ENCODE measurements at places on chromosomes 6 and 20. TPM values are rescaled to one million over a fixed set of nuclear protein-coding genes. Genes with fewer than 3 reads are reported as not detected.

DNA sequence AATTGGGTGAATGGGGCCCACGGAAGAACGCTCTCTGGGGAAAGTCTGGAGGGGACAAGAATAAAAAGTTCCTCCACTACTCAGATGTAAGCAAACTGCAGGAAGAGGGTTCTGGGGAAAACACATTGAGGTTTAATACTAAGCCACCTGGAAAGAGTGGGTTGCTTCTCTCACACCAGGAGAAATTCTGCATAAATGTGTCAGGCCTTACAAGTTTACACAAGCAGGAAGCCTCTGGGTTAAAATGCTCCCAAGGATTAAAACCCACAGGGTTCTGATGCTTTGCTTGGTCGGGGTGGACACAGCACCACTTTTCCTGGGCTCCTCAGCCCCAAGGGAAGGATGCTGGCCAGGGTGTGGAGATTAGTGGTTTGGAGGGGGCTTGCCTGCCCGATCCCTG lies 122.1 kb upstream of the SLC22A23 start:
- ATAC-seq = no peak

DNA sequence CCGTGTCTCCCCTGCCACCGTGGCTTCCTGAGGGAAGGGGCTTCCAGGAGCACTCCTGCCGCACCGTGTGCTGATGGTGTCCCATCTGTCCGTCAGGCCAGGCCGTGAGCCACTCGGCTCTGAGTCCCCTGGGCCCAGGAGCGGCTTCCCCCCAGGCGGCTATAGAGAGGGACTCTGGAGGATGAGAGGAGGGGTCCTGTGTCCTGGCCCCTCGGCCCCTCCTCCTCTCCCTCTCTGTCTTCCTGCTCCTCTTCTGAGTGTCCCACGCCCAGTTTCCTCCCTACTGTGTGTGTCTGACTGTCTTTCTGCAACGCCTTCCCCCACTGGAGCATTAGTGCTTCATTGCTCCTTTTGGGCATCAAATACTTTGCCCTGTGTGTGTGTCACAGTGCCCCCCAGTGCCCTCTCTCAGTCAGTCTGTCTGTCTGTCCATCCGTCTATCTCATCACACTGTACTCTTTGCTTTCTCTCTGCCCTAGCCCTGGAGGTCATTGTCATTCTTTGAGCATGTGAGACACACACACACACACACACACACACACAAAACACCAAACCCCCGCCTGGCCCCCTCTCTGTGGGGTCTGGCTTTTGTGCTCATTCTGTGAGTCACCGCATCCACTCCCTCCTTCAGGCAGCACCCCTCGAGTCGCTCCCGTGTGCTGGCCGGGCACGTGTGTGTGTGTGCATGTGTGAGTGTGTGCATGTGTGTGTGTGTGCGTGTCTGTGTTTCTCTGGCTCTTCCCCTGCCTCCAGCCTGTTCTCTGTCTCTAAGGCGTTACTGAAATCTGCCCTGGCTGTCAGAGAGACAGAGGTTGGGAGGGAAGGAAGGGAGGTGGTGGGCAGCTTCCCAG lies 71.9 kb downstream of the SRC start:
- no peak for ATAC-seq

- ATAC-seq = no peak
Observed at GRCh38 chr6:30814146-30815040, 69.9 kb upstream of the DDR1 start.

DNA sequence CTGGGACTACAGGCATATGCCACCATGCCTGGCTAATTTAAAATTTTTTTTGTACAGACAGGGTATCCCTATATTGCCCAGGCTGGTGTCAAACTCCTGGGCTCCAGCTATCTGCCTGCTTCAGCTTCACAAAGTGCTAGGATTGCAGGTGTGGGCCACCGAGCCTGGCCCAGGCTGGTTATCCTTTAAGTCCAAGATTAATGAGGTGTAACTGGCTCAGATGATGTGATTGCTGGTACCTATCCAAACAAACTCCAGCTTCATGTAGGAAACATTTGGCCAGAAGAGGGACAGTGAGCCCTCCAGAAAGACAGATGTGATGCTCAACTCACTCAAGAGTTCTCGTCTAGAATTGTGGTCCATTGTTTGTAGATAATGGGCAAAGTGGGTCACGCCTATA lies 9.2 kb upstream of the ZNF318 start:
- ATAC-seq = no peak

- no peak for ATAC-seq
Observed at GRCh38 chr20:49210757-49211110, 8.5 kb upstream of the DDX27 start.

- ATAC-seq = no peak
Observed at GRCh38 chr6:153125032-153125431, 6.0 kb downstream of the RGS17 start.

DNA sequence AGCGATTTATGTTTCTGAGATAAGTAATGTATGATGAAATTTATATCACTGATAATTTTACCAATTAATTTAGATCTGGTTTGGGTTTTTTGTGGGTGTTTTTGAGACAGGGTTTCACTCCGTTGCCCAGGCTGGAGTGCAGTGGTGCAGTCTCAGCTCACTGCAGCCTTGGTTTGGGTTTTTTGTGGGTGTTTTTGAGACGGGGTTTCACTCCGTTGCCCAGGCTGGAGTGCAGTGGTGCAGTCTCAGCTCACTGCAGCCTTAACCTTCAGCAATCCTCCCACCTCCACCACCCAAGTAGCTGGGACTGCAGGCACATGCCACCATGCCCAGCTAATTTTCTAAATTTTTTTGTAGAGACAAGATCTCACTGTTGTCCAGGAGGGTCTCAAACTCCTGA lies 13.0 kb downstream of the MRS2 start:
- ATAC-seq = no peak

DNA sequence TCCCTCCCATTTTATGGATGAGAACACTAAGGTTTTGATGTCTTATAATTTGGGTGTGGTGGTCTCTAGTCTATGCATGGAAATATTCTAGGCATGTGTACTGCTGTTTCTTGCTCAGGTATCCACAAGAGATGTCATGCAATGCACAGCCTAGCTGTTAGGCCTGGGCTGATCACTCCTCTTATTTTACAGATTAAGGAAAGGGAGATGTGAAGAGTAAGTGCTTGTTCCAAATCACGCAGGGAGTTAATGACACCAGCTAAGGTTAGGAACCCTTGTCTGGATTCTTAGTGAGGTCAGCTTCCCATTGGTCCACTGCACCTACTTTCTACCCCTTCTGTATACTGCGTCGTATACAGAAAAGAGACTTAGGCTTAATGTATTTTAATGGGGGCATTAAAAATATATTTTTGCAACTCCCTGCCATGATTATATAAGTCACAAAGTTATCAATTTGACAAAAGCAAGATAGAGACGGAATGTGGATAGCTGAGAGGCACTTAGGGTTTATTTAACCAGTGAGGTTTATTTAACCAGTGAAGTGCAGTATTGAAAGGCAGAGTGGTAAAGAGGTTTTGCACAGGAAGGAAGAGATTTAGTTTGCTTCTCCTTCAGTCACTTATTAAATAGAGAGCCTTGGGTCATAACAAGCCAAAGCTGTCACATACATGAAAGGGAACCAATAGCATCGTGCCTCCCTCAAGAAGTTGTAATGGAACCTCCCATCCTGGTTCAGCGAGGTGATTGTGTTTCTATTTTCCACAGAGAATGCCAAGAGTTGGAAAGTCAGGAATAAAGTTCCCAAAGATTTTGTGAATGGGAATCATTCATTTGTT lies 95.0 kb upstream of the FAM184A start:
- no peak for ATAC-seq

DNA sequence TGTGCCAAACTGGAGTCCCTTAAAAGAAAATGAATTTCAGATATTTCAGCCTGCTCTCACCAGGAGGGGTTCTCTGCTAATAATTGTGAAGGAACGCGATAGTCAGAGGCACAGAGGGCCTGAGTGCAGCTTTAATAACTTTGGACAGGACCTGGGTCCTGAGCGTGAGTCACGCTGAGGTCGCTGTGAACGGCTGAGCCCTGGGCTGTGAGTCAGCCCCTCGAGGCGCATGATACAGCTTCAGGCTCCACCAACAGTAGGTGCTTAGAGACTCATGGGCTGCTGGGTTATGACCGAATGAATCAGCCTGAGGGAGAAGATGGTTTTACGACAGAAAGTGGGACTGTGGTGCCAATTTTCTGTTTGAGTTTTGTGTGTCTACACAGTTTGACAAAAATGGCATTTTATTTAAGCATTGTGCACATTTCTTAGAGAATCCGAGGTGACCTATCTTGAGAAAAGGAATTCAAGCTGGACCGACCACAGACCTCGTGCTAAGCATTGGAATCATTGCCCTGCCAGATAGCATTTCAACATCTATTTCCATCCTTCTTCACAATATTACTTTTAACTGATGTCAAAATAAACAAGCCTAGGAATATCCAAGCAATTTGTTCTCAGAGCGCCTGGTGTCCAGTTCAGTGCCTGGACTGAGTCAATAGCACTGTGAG lies 183.0 kb downstream of the THBS2 start:
- ATAC-seq = peak; percentile 96

DNA sequence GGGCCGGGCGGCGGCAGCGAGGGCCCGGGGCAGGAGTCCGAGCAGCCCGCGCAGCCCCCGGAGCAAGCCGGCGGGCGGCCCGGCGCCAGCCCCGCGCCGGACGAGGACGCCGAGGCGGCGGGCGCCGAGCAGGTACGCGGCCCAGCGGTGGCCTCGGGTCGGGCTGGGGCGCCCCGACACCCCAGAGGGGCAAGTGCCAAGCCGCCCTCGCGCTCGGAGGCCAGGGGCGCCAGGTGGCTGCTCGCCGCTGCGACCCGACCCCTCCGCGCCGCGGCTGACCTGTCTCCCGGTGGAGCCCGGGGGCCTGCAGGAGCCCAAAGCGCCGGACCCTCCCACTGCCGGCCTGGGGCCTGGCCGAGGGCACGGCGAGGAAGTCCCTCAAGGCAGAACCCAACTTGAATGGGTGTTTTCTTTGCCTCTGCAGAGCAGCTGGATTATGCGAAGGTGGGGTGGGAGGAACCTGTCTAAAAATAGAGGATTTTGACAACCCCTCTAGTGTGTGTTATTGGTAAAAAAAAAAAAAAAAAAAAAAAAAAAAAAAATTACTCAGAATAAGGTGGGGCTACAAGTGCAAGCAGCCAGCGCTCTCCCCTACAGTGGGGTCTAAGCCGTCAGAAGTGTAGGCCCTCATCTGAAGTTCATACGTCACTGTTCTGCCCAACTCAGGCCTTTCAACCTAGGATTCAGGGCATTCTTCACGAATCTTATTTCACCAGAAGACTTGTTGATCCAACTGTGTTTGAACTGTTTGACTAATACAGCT lies 609 bp downstream of the OGFRL1 start:
- ATAC-seq = peak; percentile 54

DNA sequence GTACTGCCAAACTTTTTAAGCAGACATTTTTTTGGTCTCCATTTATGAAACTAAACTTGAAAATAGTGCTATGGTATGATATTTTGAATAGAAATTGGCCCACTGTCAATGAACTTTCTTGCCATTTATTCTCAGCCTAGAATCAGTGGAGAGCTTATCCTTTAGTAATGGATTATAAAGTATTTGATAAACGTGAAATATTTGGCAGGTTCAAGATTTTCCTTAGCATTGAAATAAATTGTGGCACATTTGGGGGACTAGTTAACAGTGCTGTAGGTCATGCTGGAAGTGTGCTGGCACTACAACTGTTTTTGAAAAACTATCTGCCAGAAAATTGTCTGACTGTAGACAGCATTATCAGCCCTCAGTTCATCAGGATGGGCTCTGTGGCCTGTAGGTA lies 2.1 kb downstream of the PRSS35 start:
- no peak for ATAC-seq

DNA sequence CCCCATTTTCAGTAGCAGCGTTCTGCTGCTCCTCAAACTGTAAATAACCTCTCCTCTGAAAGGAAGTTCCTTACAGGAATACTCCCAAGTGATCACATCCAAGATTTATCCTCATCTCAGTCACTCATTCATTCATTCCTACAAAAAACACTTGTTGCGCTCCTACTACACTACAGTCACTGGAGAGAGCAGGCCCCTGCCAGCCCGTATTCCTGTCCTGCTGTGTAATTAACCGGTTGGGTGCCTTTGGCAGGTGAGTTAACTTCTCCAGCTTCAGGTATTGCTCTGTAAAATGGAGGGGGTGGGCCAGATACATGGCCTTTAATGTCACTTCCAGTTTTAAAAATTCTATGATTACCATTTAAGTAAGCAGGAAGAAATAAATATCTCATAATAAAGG lies 15.0 kb upstream of the ZBTB24 start:
- ATAC-seq = no peak

- no peak for ATAC-seq
Observed at GRCh38 chr6:4814212-4814611, 38.0 kb downstream of the CDYL start.

DNA sequence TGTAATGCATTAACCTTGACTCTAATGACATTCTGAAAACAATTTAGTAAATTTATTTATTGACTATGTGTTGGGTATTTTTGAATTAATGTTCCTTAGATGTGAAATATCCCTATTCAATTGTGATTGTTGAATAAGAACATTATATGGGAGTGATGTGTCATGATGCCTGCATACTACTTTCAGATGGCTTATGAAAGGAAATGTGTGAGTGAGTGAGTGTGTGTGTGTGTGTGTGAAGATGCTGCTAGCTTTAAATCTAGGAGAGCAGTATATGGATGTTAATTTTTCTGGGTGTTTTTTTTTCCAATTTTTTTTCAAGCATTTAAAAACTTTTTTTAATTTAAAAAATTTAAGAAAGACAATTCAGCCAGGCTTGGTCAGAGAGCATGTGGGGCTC lies 32.5 kb upstream of the NT5E start:
- no peak for ATAC-seq

GRCh38 chr20:53623454-53624211 lies 30.0 kb upstream of the ZNF217 start:
- ATAC-seq = peak; percentile 72

DNA sequence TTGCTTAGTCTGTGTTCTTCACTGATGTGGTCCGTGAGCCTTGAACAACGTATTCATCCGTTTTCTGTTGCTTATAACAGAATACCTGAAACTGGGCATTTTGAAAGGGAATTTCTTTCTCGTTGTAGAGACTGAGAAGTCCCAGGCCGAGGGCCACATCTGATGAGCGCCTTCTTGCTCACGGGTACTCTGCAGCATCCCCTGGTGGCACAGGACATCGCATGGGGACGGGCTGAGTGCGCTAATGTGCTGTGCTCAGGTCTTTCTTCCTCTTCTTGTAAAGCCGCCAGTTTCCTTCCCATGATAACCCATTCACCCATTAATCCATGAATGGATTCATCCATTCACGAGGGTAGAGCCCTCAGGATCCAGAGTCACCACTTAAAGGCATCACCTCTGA lies 161.0 kb downstream of the NFATC2 start:
- ATAC-seq = no peak

- peak; percentile 81 for ATAC-seq
Observed at GRCh38 chr6:158060455-158061360, 79.0 kb downstream of the SYNJ2 start.

DNA sequence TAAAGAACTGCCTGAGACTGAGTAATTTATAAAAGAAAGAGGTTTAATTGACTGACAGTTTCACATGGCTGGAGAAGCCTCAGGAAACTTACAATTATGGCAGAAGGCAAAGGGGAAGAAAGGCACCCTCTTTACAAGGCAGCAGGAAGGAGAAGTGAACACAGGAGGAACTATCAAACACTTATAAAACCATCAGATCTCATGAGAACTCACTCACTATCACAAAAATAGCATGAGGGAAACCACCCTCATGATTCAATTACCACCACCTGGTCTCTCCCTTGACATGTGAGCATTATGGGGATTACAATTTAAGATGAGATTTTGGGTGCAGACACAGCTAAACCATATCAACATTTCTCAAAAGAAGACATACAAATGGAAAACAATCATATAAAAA lies 266.3 kb downstream of the EPM2A start:
- ATAC-seq = no peak

RSPO3 gene
- total RNA-seq = 117 TPM

SAPCD1 gene
- total RNA-seq = 1.1 TPM

SLC25A27 gene
- total RNA-seq = 81.4 TPM
